ENCODE measurements at places on chromosomes 2 and 18.

GRCh38 chr18:26536664-26537063 lies 11.7 kb downstream of the KCTD1 start:
- DNase-seq: no peak

GRCh38 chr18:13433685-13434084 lies 215.1 kb downstream of the LDLRAD4 start:
- no peak for DNase-seq

GRCh38 chr2:47782381-47782670 lies 619 bp upstream of the MSH6 start:
- DNase-seq: no peak

GRCh38 chr2:71063216-71063615 lies 5.2 kb upstream of the NAGK start:
- no peak for DNase-seq

- peak; percentile 80 for DNase-seq
These were observed 7.9 kb downstream of the PAX3 start for GRCh38 chr2:222290736-222291484.

DNA sequence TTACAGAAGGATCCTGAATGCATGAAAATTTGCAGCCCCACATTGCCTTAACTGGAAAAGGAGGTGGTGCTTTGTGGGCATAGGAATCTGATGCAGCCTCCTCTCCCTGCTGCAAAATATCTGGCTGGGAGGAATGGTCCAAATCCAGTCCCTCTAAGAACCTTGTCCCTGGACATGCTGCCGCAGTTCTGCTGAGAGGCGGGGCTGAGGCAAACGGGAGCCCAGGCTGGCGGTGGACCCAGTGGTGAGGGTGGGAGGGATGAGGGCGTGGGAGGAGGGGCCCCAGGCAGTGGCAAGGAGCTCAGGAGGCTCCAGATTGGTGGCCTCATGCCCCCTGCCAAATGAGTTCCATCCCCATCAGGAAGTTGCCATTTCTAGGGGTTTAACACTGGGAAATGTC lies 36.2 kb downstream of the ZAP70 start:
- no peak for DNase-seq

DNA sequence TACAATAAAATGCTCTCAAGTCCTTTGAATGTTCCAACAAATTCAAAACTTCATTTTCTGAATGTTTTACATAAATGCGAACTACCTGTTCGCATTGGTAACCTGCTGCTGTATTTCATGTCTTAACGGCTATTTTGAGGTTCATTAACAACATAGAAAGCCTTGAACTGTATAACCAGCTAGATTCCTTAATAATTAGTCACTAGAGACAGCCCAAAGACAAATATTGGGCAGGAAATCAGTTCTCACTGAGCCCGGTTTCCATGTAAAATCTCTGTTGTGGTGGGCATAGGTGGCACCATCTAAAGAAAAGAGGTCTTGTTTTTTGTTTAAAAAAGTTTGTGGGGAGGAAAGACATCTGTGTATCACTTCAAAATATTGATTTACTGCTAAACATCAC lies 29.2 kb downstream of the PDIA6 start:
- DNase-seq: no peak

DNA sequence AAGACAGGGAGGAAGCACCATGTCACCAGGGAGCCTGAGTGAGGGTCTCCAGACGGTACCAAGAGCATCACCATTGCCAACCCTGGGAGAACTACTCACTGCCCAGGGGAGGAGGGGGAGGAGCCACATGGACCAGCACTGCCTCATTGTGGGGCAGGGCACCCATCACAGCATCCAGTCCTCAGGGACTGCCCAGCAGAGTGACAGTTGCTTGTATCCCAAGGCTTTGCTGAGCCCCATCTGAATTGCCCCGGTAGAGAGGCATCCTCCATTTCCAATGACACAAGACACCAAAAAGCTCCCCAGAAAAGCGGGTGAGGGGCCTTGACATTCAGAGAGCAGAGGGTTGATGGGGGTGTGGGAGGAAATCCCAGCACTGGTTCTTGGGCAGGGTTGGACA lies 6.8 kb upstream of the CIB4 start:
- no peak for DNase-seq

DNA sequence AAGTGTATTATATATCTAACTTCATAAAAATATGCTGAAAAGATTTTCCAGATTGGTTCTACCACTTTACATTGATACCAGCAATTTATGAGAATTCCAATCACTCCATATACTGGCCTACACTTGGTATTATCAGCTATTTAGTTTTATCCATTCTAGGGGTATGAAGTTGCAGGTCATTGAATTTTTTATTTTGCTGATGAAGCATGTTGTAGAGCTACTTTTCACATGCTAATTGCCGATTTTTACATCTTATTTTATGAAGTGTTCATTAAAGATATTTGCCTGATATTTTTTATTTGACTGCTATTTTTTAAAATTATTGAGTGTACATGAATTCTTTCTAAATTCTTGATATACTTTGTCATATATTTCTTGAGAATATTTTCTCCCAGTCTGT lies 542.1 kb downstream of the ADCYAP1 start:
- no peak for DNase-seq

DNA sequence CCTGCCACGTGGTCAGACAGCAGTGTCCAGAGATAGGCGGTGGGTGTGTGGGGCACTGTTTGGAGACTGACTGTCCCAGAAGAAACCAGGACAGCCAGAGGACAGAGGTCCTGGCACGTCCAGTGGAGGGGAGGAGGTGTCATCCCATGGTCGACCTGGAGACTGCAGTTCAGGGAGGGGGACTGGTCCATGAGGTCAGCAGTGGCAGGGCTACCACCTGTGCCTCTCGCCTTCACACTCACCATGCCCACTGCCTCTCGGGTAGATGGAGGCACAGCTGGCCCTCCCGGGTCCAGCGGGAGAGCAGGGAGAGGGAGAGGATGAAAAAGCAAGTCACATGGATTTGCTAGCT lies 53.9 kb downstream of the INHBB start:
- no peak for DNase-seq

GRCh38 chr2:218880102-218880858 lies at the start of gene WNT10A:
Gene WNT10A (plus strand): TSS chr2:218880852. CDS start chr2:218880996, 144 bp downstream.
- DNase-seq: peak; percentile 36

- DNase-seq: no peak
These were observed 33.3 kb downstream of the NPAS2 start for GRCh38 chr2:100852999-100853908.

- DNase-seq: peak; percentile 43
These were observed 1231.7 kb upstream of the ZEB2 start for GRCh38 chr2:145751629-145752028.

DNA sequence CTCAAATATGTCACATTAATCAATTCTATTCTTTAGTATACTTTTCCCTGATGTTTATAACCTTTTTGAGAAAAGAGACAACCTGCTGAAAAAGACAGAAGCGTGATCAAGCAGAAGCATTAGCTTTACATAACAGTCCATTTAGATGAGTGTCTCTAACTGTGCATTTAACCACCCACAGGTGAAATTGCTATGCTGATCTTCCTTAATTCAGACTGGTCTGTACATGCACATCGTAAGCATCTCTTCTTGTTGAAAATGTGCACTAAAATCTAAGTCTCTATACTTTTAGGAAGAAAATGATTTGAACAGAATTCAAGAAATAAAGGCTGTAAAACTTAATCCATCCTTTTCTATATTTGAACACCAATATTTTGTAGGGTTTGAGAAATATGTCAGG lies 794.4 kb upstream of the FSHR start:
- DNase-seq: no peak

DNA sequence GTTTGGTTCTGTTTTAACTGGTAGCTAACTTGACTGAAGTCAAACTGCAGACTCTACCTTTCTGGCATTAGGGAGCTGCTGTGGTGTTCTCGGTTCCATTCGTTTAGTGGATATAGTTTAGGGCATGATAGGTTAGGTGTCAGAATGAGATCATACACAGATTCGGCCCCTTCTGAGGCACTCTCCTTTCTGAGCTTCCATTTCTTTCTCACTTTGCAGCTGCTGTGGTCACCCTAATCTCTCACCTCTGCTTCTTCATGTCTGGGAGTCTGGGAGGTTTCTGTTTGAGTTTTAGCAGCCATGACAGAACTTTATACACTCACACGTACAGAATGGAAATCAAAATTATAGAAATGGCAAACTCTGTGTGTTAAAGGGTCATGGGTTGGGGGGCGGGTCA lies 122.8 kb downstream of the ATP9B start:
- DNase-seq: no peak

- no peak for DNase-seq
These were observed 332.6 kb upstream of the SALL3 start for GRCh38 chr18:78647018-78647417.

DNA sequence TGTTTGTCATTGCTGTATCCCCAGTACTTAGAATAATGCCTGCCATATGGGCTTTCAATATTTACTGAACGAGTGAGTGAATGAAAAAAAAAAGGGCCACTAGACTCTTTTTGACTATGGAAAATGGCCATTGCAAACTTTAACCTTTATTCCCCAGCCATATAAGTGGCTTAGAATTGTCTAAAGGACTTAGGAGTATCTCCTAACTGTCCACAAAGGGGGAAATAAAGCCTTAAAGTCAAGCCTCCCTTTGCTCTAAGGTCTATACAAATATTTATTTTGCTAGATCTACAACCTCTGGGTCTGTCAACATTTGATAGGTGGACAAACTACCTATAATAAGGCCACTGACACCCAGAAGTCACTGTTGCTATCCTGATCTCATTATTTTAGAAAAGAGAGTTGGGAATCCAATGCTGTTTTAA lies 25.7 kb downstream of the UPP2 start:
- no peak for DNase-seq

GRCh38 chr2:196172951-196173350 lies 1.6 kb upstream of the STK17B start:
- no peak for DNase-seq

GRCh38 chr2:239369631-239370161 lies 31.1 kb downstream of the HDAC4 start:
- no peak for DNase-seq

- DNase-seq: peak; percentile 95
These were observed 655 bp downstream of the NPPC start for GRCh38 chr2:231925303-231926179.

DNA sequence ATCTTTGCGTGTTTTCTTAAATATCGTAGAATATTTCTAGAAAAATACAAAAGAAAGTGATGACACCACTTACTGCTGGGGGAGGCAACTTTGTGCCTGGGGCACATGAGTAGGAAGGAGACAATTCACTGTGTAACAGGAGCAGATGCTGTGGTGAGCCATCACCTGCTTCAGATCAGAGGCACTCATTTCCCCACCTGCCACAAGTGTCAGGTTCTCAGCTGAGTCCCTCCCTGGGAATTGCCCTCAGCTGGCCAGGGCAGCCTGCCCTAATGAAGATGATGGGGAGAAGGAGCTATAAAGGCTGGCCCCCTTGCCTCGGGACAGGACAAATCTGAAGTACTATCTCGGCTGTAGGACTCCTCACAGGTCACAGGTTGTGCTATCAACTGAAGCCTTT lies 322.8 kb downstream of the STK39 start:
- DNase-seq: no peak

- DNase-seq: no peak
These were observed 63.8 kb upstream of the SRD5A2 start for GRCh38 chr2:31644551-31644950.

DNA sequence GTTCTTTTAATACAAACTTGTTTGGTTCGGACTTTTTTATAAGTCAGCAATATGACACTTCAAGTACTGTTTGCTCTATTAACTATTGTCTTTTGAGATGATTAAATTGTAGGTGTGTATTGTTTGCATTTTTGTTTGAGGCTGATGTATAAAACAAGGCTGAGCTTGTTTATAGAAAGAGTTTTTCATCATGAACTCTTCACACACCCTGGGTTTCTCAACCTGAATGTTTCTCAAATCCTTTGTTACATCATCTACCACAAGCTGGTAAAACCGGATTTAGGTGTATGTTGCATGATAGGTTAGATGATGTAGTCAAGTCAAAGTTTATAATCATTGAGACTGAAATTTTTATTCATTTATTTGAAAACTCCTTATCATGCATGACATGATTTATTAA lies 335.2 kb upstream of the LRATD1 start:
- no peak for DNase-seq

- no peak for DNase-seq
These were observed 939.6 kb upstream of the CNTNAP5 start for GRCh38 chr2:123085484-123085883.

GRCh38 chr18:57008001-57008686 lies 138.7 kb upstream of the BOD1L2 start:
- no peak for DNase-seq

DNA sequence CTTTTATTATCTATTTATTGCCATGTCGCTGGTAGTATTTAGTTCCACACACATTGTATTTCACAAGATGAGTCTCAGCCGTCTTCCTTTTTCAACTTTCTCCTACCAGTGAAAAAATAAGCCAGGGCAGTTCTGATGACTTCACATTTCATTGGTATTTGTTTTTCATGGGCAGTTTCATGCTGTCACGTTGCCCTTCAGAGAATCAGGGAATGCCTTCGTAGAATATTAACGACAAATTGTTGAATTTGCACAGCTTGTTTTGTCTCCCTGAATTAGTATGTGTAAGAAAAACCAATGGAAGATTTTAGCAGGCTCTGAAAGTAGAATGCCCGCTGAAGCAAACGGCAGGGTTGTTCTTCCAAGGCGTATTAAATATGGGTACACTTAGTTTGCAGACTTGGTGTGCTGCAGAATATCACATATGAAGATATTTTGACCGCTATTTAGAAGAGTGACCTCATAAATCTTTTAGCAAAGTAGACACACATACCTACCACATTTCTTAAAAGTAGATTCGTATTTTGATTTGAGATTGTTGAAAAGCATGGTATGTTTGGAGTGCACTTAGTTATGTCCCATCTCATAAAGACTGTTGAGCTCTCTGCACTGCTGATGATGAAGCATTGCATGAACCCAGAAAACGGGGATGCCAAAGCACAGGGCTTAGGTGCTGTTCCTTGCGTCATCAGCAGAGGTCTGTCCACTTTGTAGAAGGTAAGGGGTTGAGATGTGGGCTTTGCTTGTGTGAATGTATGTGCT lies 2.9 kb downstream of the NEDD4L start:
- no peak for DNase-seq

GRCh38 chr2:1847846-1848598 lies 103.7 kb upstream of the PXDN start:
- no peak for DNase-seq

GRCh38 chr18:78821396-78821795 lies 158.2 kb upstream of the SALL3 start:
- no peak for DNase-seq

DNA sequence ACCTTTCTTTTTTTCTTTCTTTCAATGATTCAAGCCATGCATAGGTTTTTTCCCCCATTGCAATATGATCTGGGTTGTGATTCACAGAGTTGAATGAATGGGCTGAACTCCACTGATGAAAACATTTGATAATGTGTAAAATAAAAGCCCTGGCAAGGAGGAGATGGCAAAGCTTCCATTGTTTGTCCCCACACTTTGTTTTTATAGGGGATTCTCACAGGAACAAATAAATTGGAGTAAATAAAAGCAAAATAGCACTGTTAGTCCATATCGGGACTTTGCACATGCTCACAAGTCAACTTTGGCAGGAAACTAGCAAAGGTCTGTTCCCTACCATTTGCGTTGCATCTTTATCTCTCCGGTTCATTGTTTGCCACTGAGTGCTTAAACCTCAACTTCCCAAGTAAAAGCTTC lies 55.7 kb downstream of the MEIS1 start:
- peak; percentile 53 for DNase-seq
